ENCODE measurements at places on chromosomes 1 and 21.

DNA sequence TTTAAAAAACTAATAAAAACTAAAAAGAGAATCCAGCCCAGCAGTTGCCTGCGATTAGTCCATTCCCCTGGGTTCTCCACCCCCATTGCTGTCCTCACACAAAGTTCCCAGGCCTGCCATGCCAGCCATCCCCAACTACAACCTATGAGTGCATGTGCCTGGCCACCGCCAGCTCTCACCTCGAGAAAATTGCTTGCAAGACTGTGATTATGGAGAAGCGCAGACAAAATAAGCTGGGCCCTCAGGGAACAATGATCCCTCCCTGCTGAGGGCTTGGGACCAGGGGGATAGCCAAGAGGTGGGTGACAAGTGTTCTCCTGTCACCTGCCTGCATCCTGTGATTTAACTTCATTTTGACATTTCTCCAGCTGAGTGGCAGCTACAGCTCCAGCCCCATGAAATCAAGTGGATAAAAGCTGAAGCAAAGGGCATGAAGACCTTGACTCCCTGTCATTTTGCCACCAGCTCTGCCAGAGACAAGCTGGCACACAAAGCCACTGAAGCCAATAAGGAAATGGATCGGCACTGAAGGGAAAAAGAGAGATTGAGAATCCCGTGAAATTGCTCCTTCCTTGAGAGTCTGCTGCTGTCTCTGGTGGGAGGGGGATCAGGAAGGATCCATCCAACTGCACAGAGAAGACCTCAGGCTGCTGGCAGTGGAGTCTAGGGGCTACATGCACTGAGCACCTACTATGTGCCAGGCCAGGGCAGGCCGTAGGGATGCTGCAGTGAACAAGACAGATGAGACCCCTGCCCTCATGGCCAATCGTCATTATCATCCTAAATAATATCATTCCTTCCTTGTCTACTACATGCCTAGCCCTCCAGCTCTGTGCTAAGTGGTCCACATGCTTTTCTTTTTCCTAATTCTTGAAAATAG is 40.7 kb downstream of the MATN1 start:
- DNase-seq = no peak

DNA sequence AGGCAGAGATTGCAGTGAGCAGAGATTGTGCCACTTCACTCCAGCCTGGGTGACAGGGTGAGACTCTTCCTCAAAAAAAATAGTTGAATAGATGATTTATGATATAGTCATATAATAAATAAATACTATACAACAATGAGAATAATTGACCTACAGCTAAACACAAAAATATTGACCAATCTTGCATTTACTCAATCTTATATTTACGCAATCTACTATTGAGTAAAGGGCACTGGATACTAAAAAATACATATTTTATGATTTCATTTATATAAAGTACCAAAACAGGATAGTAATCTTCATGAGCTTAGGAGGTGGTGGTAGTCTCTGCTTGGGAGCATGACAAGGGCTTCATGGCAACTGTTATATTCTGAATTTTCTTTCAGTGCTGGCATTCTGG is 19.1 kb upstream of the GBP3 start:
- no peak for DNase-seq

DNA sequence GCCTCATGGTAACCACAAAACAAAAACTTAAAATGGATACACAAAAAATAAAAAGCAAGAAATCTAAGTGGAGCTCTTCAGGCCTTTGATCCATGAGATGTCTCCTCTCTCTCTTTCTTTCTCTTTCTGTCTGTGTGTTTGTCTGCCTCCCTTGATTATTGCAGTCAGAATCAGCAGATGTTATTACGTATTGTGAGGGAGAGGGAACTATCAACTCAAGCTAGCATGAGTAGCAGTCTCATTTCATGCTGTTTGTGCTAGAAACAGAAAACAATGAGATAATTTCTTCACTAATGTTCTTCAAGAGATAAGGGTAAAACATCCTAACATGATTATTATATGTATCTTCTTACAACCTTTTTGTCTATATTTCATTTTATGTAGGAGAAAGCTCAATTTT is 103.7 kb upstream of the PDC start:
- DNase-seq = no peak

DNA sequence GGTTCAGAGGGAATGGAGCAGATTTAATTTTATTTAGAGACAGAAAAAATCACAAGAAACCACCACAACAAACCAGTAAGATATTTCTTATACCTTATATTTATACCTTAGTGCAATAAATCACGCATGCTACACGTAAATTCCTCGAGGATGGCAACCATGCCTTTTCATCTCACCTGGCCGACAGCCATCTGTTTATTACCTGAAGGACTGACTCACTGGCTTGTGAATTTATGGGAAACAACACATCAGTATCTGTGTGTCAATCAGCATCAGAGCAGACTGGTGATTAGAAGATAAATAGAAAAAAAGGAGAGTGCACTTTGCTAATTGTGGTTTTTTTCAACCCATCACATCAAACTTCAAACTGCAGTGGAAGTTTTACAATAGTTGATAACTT is 58.4 kb downstream of the S1PR1 start:
- DNase-seq = no peak

DNA sequence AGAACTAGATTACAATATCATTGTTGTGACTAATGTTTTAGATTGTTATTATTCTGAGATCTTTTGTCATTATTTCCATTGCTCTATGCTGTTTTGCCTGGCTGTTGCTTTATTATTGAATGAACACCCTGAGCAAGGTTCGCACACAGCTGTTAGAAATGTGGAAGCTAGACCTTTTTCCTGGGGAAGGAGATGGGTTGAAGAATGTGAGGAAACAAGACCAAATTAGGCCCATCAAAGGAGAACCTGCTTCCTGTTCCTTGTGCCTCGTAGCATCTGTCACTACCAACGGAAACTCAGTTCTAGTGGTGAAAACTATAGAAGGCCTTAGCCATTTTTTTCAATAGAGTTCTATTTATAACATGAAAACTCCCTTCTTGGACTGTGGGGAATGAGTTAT is 68.7 kb downstream of the RGL1 start:
- no peak for DNase-seq

GRCh38 chr1:216723274-216723780 is at the start of gene ESRRG:
Gene ESRRG, minus strand, starts transcription at chr1:216723429. Its CDS starts 130 bp downstream, at chr1:216723299.
- no peak for DNase-seq

- no peak for DNase-seq
Measured at GRCh38 chr1:66348776-66349175, 185.2 kb upstream of the SGIP1 start.

DNA sequence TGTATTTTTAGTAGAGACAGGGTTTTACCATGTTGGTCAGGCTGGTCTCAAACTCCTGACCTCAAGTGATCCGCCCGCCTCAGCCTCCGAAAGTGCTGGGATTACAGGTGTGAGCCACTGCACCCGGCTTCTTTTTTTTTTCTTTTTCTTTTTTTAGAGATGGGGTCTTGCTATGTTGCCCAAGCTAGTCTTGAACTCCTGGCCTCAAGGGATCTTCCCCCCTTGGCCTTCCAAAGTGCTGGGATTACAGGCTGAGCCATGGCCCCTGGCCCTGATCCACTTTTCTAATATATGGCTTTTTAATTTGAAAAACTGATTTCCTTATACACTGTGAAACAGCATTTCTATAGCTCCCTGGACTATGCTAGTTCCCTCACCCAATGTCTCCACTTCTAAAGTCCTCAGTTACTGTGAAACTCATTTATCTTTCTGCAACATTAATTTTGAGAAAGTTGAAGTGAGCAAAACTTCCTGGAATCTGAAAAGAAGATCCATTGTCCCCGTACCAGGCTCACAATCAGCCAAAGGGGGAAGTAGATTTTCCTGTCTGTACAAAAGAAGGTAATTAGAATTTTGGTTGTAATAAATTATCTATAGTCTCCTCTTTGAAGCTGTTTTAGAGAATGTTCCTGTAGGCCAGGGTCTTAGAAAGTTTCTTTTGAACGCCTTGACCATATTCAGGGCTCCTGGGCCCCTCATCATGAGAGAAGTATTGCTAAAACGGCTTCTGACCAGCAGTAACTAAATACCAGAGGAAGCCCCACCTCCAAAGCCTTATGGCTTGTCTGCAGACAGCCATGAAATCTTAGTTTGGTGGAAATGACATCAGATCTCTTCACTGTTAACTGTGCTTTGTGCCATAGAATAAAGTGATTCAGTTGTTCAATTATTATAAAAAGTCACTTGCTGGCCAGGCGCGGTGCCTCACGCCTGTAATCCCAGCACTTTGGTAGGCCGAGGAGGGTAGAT is 34.9 kb downstream of the DEGS1 start:
- no peak for DNase-seq

DNA sequence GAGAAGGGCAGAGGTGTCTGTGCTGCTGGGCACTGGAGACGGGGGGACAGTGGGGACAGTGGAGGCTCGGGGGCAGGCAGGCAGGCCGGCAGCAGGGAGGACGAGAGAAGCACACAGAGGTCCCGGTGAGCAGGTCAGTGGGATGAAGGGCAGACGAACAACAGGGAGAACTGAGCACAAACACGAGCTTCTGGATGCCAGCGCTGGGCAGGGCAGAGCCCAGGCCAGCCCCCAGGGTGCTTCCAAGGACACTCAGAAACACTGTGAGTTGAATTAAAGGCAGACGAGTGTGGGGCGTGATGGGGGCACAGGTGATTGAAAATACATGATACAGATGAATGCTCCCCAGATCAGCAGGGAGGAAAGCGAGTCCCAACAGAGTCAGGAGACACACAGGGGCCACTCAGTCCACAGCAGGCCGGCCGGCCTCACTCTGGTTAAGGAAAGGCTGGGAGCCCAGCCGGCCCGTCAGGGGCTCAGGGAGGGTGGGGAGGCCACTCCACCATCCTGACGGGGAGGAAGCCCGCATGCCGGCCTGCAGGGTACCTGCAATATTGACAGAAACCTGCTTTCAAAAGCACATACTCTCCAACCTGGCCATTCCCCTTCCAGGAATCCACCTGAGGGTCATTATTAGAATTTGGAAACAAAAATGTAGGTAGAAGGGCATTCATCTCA is 14.1 kb downstream of the SLC19A1 start:
- DNase-seq = no peak

GRCh38 chr1:168603501-168604110 is 27.2 kb downstream of the XCL1 start:
- peak; percentile 46 for DNase-seq

DNA sequence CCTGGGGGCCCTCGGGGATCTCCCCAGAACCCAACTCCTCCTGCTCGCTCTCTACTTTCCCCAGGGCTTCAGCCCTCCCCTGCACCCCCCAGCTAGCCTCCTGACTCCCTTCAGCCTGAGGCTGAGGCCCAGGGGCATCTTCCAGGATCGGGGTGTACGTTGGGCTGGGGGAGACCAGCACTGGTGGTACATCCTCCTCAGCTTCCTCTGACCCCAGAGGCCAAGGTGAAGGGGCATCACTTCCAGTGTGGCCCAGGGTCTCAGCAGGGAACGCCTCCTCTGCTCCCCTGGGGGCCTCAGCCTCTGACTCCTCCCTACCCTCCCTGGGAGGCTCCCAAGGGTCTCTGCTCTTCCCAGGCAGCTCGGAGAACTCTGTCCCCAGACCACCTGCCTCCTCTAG is 6.8 kb downstream of the NES start:
- no peak for DNase-seq

- DNase-seq = no peak
Measured at GRCh38 chr1:67465375-67465774, 35.2 kb upstream of the SERBP1 start.

DNA sequence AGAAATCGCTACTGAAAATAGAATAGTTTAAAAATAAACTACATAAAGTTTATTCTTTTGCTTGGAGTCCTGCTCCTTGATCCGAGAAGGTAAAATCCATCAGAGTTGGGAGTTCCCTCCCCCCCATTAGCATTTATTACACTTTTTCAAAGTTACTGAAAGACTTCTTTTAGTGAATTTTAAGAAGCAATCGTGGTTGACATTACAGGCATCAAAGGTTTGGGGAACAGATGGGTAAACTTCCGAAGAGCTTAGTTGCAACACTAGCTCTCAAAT is 31.0 kb upstream of the NFIA start:
- DNase-seq = no peak

GRCh38 chr1:230109066-230109465 is 42.0 kb downstream of the GALNT2 start:
- DNase-seq = no peak

DNA sequence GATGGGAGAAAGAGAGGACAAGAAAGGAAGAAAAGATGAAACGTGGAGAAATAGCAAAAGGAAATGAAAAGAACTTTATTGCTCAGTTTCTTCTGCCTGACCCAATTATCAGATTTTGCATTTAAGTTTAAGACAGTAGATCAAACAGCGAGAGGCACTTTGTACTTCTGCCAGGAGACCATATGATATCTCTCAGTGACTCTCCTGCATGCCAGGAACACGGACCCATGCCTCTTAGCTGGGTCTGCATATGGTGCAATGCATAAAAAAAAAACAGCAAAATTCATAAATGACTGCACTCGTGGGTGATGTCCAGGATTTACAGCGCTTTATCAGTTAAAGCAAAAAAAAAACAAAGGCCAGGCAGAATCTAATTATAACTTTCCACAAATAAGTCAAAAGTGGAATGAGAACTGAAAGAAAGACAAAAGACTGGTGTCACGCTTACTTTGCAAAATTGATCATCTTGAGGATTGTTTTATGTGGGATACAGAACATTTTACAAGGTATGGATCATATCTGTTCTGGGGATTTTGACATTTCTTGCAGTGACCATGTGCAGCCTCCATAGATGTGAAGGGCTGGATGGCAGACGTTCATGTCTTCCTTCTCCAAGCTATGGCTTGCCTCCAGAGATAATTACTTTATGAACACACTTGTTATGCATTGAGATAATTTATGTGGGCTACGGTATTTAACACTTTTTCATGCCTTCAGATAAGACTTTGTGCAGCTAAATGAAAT is 79.5 kb downstream of the RUNX1 start:
- DNase-seq = no peak

- DNase-seq = no peak
Measured at GRCh38 chr1:159937054-159937750, 8.2 kb downstream of the IGSF9 start.

- DNase-seq = no peak
Measured at GRCh38 chr1:92882819-92883218, 51.0 kb downstream of the RPL5 start.

- no peak for DNase-seq
Measured at GRCh38 chr1:156534424-156535060, 34.0 kb upstream of the MEF2D start.
